ENCODE measurements at places on chromosomes 11 and 22.

GRCh38 chr22:46364341-46365165 is 29.0 kb downstream of the TRMU start:
- DNase-seq: no peak

GRCh38 chr11:102202972-102203371 is 92.7 kb downstream of the YAP1 start:
- DNase-seq: no peak

- no peak for DNase-seq
Observed at GRCh38 chr22:44520465-44521094, 22.5 kb upstream of the RTL6 start.

DNA sequence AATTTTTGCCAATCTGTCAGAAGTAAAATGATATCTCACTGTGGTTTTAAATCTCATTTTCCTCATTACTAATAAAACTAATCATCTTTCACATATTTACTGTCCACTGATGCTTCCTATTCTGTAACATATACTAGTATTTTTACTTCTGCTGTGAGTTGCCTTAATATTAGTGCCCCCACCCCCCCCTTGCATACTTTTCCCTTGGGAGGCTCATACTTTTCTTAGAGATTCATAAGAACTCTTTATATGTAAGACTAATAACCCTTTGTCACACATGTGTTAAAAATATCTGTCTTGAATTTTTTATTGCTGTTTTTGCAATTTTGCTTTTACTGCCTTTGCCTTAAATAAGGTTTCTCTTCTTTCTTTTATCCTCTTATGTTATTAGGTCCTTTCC is 87.2 kb downstream of the PHF21A start:
- DNase-seq: no peak

- no peak for DNase-seq
Observed at GRCh38 chr22:36234213-36234612, 5.1 kb downstream of the APOL2 start.

GRCh38 chr11:132072044-132072857 is 701.8 kb downstream of the NTM start:
- DNase-seq: peak; percentile 96

- no peak for DNase-seq
Observed at GRCh38 chr11:46846510-46846830, 390 bp upstream of the CKAP5 start.

DNA sequence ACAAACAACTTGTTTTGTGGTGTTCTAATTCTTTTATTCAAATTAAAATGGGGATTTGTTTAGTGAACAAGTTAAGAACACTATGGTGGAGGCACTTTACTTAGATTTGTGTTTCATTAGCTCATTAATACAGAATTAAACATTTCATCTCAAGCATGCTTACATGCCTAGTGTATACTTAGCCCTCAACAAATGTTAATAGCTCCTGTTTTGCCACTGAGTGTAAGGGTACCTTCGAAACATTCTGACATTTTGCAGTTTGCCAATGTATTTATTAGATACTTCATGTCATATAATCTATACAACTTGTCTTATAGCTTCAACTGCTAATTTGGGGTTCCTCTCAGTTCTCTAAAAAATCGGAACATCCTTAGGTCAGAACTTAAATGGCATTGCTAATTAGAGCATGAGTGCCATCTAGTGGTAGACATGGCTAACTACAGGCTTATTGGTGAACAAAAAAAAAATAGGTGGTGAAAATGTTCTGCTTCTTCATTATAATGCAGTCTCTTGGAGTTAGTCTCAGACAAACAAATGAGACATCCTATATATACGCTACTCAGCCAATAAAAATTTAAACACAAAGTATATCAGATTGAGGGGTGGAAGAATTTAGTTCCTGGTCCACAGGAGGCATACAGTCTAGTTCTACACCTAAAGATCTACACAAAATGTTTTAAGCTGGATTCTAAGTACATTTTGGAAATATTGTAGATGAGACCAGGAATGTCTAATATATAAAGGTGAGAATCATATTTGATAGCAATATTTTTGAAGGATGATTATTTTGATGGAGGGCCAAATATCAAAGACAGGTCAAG is 4.9 kb upstream of the CNTN5 start:
- DNase-seq: peak; percentile 38

- peak; percentile 71 for DNase-seq
Observed at GRCh38 chr11:18383388-18384156, 10.8 kb upstream of the LDHA start.

GRCh38 chr11:103920933-103921332 is 115.5 kb upstream of the DDI1 start:
- DNase-seq: no peak

DNA sequence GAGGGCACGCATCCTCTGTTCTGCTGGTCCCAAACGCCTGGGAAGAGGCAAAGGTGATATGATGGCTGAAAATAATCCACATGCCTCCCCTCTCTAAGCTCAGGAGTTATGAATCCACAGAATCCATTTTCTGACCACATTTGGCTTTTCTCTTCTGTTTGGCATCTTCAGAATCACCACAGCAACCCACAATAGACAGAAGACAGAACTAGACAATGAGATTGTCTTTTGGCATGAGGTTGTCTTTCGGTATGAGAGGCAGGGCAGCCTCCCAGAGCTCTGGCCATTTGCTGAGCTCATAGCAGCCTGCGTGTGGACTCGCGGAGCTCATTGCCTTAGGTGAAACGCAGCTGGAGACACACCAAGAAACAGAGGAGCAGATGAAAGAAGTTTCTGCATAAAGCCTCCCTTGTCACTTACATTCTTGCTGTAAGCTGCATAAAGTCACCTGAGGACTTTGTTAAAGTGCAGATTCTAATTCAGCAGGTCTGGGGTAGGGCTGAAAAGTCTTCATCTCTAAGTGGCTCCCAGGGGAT is 868.0 kb downstream of the NTM start:
- DNase-seq: no peak

GRCh38 chr11:32151027-32151426 is 60.2 kb downstream of the RCN1 start:
- DNase-seq: no peak
